ENCODE measurements at places on chromosomes 12 and 14. TPM values are rescaled to one million over a fixed set of nuclear protein-coding genes. Genes with fewer than 3 reads are reported as not detected.

DNA sequence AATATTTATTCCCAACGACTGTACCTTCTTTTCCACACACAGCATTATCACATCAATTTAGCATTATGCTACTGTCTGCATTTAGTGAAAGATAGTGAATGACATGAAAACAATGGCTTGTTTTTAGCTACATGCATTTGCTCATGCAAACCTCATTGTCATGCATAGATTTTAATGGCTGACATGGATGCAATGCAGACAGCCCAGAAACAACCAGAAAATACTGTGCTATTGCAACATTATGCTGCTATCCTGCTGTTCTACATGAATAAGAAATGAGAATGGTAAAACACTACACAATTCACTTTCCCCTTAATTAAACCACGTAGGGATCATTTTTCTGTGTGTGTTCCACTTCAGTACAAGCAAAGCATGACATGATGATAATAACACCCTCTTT, 90.8 kb downstream of the LIN7A start:
- no peaks in the 10 kb centered on the region for H3K4me1 ChIP-seq
- DNase-seq: no peak
- H3K4me3 ChIP-seq: no peak overlapping the region

DNA sequence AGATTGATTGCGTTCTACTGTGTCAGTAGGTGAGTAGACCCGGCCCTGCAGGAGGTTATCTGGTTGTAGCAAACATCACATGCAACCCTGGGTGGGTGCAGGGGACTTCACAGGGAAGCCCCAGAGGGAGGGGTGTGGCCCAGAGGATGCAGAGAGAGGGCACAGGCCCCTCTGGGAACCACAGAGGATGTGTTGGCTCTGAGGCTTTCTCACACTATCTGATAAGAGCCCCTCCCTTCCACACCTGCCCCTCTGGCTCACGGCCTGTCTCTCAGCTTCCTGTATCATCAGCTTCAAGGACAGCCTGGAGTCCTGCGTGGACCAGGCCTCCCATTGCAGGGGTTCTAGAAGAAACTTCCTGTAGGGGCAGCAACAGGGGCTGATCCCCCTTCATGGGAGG, 101.9 kb downstream of the RIN3 start:
- no peaks in the 10 kb centered on the region for H3K27me3 ChIP-seq
- H3K4me1 ChIP-seq: no peaks in the 10 kb centered on the region
- H3K27ac ChIP-seq: no peak overlapping the region
- DNase-seq: peak; percentile 56
- H3K4me3 ChIP-seq: no peak overlapping the region

The LBHD2 gene
- not detected for total RNA-seq

- H3K36me3 ChIP-seq: no peaks in the 10 kb centered on the region
- H3K27me3 ChIP-seq: no peaks in the 10 kb centered on the region
- DNase-seq: no peak
Observed at GRCh38 chr14:98512501-98513251, 759.3 kb downstream of the BCL11B start.

DNA sequence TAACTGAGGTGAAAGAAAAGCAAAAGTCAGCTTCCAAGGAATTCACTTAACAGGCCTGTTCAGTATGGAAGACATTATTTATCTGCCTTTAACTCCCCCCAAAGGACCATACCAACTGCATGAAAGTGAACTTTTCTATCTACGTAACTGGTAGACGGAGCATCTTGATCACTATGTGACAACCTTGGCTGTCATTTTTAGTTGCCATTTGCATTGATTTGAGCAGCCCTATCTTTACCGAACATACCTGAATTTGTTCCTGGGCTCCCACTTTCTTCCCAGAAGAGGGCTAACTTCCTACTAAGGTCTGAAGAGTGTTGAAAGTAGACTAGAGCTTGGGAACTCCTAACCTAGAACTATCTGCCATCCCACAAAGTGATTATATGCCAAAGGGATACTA, 9.4 kb downstream of the SRSF9 start:
- no peaks in the 10 kb centered on the region for H3K27me3 ChIP-seq
- peaks cover 99% of the 10 kb centered on the region for H3K36me3 ChIP-seq
- no peaks in the 10 kb centered on the region for H3K4me1 ChIP-seq
- H3K27ac ChIP-seq: no peak overlapping the region
- H3K4me3 ChIP-seq: no peak overlapping the region
- DNase-seq: no peak

- no peaks in the 10 kb centered on the region for H3K36me3 ChIP-seq
- DNase-seq: no peak
- H3K4me1 ChIP-seq: peaks cover 17% of the 10 kb centered on the region
- no peak overlapping the region for H3K27ac ChIP-seq
- no peaks in the 10 kb centered on the region for H3K27me3 ChIP-seq
Observed at GRCh38 chr12:104057771-104058197, 6.5 kb upstream of the HCFC2 start.

The C12orf50 gene
- not detected for total RNA-seq

DNA sequence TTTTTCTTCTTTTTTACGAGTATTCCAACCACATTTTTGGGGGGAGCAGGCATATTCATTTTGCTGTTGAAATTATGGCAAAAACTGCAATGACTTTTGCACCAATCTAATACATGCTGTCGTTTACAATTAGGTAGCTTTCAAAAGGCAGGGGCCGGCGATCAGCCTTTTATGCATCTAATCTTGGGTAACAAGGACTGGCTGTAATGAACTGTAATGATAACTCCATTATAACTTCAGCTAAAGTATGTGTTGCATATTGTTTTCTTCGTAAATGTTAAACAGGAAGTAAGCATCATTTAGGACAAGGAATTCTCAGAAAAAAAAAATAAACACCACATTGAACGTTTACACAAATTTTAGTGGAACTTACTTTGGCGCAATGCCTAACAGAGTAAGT, 30.3 kb upstream of the KLRF1 start:
- DNase-seq: no peak
- no peak overlapping the region for H3K4me3 ChIP-seq
- H3K27me3 ChIP-seq: no peaks in the 10 kb centered on the region
- no peaks in the 10 kb centered on the region for H3K36me3 ChIP-seq
- H3K4me1 ChIP-seq: peaks cover 18% of the 10 kb centered on the region

- DNase-seq: no peak
- no peak overlapping the region for H3K27ac ChIP-seq
- no peaks in the 10 kb centered on the region for H3K4me1 ChIP-seq
- no peaks in the 10 kb centered on the region for H3K27me3 ChIP-seq
- no peak overlapping the region for H3K4me3 ChIP-seq
Observed at GRCh38 chr12:11568762-11569478, 80.6 kb upstream of the ETV6 start.

The SYNDIG1L gene
- not detected for total RNA-seq

The GLIPR1L1 gene
- total RNA-seq: not detected

The TAS2R43 gene
- 11.9 TPM for total RNA-seq

DNA sequence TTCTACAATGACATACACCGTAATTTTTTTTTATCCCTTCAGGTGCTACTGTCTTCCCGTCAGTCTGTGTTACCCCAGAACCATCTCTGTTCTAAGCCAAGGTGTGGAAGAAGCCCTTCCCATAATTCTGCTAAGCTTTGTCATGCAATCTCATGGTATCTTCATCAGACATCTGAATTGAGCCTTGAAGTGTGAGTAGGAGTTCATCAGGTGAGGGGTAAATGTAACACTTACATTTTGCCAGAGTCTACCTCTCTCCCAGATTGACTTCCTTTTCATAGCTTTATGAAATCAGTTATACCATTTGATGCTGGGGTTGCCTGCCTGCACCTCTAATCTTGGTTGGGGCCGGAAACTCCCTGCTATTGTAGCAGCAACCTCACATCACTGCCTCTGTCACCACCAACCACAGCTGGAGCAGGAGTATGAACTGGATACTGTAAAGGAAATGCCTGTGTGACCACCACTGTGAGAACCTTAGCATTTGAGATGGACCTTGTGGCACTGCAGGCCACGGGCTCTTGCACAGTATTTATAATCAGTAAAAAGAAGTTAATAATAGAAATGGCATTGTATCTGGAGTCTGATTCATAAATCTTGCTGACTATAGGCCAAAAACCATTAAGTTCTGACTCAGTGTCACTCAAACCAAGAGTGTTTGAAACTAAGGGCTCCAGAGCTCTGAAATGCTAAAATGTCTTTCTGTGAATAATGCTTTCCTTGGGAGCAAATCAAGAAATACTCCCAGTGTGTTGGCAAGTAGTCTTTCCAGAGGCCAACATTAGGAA, 58.7 kb upstream of the STK38L start:
- no peak for DNase-seq
- H3K4me3 ChIP-seq: no peak overlapping the region
- H3K4me1 ChIP-seq: peaks cover 15% of the 10 kb centered on the region
- H3K36me3 ChIP-seq: no peaks in the 10 kb centered on the region

GRCh38 chr14:22506778-22507351, 82.2 kb downstream of the DAD1 start:
- H3K27me3 ChIP-seq: no peaks in the 10 kb centered on the region
- no peaks in the 10 kb centered on the region for H3K36me3 ChIP-seq

The KRT77 gene
- not detected for total RNA-seq

The ANKS1B gene
- 13.6 TPM for total RNA-seq
